ENCODE measurements at places on chromosomes 1 and 21.

GRCh38 chr1:72781038-72781437, 498.7 kb upstream of the NEGR1 start:
- no peak for DNase-seq

GRCh38 chr1:114551400-114551799, 30.0 kb downstream of the BCAS2 start:
- DNase-seq, result no peak

DNA sequence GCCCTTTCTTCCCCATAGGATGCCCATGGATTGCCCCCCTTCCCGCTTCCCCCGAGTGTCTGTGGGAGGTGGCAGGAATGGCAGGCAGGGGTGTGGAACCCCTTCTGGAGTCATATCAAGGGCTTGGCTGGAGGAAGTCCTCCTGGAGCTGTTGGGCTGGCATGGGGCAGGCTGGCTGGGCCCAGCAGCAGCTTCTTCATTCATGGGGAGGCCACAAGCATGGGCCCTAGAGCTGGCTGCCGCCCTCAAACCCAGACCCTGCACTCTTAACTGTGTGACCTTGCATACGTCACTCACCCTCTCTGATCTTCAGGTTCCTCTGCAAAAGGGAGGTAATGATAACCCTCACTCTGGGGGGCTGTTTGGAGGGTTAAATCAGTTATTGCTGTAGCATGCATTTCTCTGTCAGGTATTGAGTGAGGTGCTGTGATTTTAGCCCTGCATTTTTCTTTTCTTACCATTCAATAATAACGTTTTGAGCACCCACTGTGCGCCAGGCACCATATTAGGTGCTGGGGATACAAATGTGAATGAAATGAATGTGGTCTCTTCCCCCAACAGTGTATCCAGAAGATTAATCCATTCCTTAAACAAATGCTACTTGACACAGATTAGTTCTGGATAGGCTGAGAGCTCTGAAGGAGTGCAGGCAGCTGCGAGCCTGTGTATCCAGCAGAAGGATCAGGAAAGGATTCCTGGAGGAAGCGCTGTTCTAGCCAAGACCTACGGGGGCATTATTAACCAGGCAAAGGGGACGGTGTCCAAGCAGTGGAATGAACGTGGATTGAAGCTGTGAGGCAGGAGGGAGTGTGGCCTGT, 9.3 kb downstream of the PCSK9 start:
- no peak for DNase-seq

DNA sequence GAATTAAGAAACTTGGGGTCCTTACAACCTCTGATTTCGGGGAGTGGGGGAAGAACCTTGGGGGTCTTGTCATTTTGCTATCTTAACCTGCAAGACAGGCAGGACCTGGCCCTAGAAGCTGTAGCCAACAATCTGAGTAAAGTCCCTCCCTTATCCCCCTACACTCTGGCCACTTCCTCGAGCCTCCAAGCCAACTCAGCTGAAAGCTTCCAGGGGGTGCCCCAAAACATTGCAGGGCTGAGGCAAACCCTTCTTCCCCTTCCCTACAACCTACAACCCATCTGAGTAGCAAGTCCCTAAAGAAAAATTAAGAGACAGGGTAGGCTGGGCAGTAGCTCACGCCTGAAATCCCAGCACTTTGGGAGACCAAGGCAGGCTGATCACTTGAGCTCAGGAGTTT, 5.0 kb downstream of the CERS2 start:
- DNase-seq, result no peak

DNA sequence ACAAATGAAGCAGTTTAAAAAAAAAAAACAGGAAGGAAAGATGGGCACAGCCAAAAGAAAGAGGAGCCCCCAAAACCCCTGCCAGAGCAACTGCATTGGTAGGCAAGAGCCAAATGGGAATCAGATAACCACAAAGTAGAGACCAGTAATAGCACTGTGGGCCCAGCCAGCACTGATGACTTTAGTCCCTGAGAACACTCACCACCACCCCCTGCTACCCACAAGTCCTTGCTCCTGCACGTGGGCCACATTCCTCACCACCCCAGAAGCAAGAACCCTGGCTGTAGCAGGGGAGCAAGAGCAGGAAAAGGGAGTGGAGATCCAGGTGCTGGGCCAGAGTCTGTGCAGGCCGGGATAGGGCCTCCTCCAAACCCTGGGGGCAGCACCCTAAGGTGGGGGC, 86.1 kb downstream of the RRAGC start:
- DNase-seq, result no peak

DNA sequence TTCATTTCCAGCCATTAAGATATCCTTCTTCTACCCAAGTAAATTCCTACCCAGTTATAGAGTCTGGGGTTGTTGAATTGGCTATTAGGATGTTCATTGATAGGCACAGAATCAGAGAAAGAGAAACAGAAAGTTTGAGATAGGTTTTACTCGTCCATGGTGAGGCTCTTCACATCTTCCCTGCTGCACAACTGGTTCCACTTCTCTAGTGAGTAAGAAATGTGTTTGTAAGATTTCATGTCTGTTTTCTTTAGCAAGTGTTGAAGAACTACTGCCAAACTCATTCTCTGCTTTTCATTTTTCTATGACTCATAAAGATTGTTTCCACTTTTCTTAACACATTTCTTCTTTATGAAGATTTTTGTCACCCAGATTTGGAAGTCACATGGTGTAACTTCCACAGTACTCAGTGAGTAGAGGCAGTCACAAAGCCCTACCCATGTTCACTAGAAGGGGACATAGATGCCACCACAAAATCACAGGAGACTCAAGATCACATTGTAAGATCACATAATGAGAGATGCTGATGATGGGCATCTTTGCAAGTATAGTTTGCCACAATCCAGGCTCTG, 152.3 kb downstream of the SNX7 start:
- no peak for DNase-seq

DNA sequence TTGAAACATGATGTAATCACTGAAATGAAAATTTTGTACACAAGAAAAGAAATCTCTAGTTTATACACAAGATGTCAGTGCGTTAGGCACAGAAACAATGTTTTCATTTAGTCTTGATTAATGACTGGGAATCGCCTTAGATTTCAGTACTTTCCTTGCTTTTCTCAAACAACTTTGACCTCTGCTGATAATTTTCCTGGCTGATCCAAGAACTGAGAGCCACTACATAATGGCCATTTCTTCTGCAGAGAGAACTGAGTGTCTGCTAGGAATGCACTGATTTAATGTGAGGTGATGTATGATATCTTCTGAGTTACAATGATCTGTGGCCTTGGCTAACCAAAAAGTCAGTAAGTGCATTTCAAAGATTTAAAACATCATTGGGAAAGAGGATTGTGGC, 308.1 kb downstream of the CTH start:
- peak; percentile 67 for DNase-seq

GRCh38 chr1:26066857-26067256, 573 bp downstream of the TRIM63 start:
- no peak for DNase-seq

- no peak for DNase-seq
These were observed 132.2 kb upstream of the TNR start for GRCh38 chr1:175875556-175875955.

DNA sequence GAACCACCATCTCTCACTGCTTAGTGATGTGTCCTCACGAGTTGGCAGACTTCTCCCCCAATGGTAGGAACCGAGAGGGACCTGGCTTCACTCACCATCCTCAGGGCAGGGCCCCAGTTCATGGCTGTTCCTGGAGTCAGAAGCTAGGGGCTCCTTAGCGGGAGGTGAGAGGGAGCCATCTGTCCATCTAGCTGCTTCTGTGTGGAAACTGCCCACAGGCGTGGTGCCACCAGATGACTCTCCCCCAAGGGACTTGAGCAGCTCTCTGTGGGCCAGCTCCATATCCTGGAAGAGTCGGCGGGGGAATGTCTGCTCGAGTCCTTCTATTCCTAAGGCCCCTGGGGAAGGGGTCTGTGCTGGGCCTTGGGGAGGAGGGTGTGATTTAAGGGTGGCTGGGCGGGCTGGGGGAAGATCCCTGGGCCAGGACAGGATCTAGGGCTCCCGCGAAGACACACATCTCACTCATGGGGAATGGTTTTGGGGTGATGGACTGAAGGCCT, 16.3 kb downstream of the LRRC71 start:
- no peak for DNase-seq

DNA sequence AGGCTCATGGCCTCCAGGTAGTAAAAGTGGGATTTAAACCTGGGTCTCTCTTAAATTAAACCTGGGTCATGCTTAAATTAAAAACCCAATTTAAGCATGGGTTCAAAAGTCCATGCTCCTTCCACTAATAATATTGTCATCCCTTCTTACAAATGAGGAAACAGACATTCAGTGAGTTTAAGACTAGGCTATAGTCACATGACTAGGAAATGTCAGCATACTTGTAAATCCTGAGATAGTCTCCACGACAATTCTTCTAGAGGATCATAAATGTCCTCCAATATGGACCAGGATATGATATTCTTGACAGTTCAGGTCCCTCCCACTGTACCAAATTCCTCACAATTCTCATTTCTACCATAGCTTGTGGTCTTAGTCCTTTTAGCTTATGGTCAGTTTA, 10.5 kb upstream of the IGFN1 start:
- DNase-seq, result no peak

DNA sequence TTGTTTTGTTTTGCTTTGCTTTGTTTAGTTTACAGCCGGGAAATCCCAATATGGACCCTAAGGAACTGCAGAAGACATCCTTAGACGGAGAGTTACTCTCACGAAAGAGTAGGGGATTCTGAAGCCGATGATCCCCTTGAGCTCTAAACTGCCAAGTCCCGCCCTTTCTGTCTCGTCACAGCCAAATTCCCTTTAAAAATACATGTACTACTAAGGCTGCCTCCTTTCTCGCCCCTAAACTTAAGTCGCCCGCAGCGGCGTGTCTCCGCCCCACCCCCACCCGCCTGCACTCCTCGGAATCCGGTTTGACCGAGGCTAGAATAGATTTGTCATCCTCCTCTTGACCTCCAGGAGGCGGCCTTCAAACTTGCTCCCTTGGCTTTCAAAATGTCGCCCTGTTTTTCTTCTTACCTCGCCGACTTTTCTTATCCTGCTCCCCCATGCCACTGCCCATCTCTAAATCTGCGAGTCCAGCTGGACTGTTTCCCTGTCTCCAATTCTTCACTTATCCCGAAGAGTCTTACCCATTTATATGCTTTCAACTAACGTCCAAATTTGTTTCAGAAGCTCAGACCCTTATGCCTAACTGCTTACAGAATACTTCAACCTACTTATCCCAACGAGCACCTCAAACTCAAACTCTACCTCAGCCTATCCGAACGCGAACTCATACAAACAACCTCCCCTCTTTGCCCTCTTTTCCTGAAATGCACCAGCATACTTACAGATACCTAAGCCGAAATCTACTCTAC, 10.9 kb upstream of the BOLA1 start:
- peak; percentile 83 for DNase-seq

GRCh38 chr1:151175041-151175741, 590 bp downstream of the TMOD4 start:
- DNase-seq, result peak; percentile 34

DNA sequence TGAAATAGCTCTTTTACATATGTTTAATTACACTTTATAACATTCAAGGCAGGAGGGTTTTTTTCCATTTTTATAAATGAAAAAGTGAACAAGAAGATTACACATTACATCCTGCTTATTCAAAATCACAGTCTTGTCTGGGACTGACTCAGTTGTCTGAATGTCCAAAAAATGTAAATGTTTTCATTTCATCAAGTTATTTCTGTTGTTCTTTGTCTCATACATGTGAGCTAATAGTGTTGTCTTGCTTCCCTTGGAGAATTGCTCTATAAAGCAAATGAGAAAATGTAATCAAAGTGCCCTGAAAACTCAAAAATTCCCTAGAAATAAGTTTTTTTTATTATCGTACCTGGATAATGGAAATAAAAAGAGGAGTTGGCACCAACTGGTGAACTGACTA, 242.9 kb downstream of the GRIK1 start:
- DNase-seq, result no peak

DNA sequence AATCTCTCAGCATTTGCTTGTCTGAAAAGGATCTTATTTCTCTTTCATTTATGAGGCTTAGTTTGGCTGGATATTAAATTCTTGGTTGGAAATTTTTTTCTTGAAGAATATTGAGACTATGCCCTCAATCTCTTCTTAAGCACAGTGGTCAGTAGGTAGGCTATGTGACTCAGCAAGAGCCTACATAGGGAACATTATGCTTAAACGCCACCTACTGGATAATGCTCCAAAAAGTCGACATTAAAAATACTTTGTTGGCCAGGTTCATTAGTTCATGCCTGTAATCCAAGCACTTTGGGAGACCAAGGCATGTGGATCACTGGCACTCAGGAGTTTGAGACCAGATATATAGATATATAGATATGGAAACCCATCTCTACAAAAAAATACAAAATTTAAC, 678.0 kb upstream of the USP24 start:
- peak; percentile 28 for DNase-seq

DNA sequence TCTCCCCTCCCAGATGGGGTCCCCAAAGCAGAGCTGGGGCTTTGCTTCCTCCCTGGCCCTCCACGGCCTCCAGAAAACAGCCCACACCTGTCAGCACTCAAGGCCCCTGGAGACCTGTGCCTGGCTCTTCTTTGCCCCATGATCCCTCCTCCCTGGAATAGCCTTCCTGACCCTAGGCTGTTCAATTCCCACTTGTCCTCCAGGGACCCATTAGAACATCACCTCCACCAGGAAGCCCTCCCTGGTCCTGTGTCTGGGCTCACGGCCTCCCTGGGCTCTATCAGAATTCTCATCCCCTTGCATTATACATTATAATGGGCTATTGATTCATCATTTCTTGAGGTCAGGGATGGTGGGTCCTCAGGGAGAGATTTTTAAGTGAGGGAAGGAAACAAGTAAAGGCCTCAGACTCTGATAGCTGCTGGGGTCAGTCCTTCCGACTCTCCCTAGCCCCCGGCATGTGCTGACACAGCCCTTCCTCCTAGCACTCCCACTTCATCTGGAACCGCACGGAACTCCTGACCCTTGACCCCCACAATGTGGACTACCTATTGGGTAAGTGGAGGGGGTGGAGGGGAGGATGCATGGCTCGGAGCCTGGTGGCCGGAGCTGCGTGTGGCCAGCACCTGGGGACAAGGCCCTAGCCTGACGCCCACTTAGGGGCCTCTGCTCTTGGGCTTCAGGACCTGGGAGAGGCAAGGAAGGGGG, 60.8 kb downstream of the ALPL start:
- DNase-seq, result no peak

DNA sequence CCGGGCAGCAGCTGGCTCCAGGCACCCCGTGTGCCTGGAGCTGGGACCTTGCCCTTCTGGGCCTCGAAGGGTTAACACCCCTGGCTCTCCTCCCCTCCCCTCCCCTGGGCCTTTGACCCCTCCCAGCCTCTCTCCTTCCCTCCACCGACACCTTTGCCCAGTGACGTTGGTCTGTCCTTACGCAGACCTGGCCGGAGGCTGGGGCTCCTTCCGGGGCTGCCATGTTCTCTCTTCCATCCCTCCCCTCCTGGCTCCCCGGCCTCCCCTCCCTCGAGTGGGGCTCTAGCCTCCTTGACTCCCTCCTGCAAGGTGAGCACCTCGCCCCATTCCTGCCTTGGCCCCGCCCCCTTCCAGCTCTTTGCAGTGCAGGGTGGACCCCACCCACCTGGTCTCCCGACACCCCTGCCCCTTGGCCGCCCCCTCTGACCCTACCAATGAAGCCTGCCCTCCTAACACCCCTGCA, at the start of gene TMEM82:
Gene TMEM82, plus strand, starts transcription at position 161 of the 463 bp plus-strand sequence. Its CDS starts 61 bp downstream, at position 222.
- DNase-seq, result no peak

Measured in AG10803 (cell line).